ENCODE measurements at places on chromosomes 6 and 20. TPM values are rescaled to one million over a fixed set of nuclear protein-coding genes. Genes with fewer than 3 reads are reported as not detected.
A peak's percentile ranks its signal among the peaks of the same experiment; 100 is the strongest.

The SLC22A7 gene
- not detected for polyA plus RNA-seq

- DNase-seq, result no peak
Observed at GRCh38 chr6:52872031-52872430, 31.4 kb upstream of the GSTA5 start.

DNA sequence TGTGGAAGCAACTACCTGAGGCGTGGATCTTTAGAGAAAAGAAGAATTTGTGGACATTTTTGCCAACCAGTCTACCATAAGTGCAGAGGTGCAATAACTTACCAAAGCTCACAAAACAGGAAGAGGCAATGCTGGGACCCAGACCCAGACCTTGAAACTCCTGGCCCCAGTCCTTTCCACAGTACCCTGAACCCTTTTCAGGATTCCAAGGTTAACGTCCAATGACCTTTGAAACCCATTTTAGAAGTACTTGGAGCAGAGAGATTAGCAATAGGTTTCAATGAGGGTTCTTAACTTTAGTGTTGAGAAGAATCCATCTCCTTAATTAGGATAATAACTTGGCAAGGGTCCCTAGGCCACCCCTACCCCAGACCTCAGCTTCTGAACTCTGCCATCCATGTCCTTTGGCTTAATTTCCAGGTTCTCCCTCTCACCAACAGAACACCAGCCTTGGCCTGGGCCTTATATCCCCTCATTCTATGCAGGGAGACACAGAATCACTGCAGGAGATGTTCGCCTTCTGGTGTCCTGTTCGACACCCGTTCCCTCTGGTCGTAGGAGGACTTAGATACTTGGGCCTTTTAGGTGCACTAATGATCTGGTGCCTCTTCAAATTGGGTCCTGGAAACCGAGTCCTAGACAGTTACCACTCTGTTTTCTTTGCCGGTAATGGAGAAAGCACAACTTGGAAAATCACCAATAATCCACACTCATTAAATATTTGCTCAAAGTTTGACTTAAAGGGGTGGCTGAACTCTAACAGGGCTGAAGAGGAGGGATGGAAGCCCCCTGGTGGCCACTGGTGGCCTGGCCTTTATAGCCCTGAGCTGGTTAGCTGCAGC, 40.6 kb downstream of the ISM1 start:
- peak; percentile 49 for DNase-seq

DNA sequence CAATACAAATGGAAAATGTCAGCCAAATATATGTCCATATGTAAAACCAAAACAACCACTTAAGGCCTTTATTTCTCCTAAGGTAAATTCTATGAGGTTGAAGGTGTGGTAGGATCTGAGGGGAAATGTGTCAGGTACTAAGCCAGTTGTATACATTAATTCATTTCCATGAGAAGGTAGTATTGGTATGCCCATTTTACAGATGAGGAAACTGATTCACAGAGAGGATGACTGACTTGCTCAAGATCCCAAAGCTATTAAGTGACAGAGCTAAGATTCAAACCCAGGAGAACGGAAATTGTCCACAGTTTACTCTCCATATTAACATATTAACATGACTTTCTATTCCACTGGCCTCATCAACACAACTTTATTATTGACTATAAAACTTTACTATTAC, 64.1 kb upstream of the MAP7 start:
- DNase-seq, result no peak

The BHLHE23 gene
- not detected for polyA plus RNA-seq

- no peak for DNase-seq
Observed at GRCh38 chr20:3227936-3228749, 10.8 kb downstream of the SLC4A11 start.

- DNase-seq, result no peak
Observed at GRCh38 chr6:157516319-157517026, 135.5 kb downstream of the ZDHHC14 start.
